ENCODE measurements at places on chromosomes 2 and 18.

- no peak for DNase-seq
Measured at GRCh38 chr2:159153463-159153862, 133.0 kb downstream of the WDSUB1 start.

- no peak for DNase-seq
Measured at GRCh38 chr2:10234013-10234306, 68.7 kb upstream of the HPCAL1 start.

DNA sequence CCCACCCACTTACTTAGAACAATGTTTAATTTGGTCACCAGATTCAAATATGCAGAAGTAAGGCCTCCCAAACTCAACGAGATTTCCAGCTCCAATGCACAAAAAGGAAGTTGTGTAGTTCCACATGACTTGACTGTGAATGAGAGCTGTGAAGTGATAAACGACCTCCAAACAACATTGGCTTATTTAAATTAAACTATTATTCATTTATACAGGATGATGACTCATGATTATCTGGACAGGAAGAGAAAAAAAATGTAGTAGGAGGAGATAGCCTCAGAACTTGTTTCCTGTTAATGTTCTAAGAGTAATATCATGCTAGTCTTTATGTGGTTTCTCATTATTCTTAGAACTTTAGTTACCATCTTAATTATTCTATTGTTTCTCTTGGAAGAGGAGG is 237.3 kb downstream of the C1D start:
- DNase-seq: no peak

GRCh38 chr2:200702646-200703118 is 109.0 kb upstream of the BZW1 start:
- no peak for DNase-seq

- no peak for DNase-seq
Measured at GRCh38 chr18:43825768-43826167, 548.5 kb upstream of the SYT4 start.

DNA sequence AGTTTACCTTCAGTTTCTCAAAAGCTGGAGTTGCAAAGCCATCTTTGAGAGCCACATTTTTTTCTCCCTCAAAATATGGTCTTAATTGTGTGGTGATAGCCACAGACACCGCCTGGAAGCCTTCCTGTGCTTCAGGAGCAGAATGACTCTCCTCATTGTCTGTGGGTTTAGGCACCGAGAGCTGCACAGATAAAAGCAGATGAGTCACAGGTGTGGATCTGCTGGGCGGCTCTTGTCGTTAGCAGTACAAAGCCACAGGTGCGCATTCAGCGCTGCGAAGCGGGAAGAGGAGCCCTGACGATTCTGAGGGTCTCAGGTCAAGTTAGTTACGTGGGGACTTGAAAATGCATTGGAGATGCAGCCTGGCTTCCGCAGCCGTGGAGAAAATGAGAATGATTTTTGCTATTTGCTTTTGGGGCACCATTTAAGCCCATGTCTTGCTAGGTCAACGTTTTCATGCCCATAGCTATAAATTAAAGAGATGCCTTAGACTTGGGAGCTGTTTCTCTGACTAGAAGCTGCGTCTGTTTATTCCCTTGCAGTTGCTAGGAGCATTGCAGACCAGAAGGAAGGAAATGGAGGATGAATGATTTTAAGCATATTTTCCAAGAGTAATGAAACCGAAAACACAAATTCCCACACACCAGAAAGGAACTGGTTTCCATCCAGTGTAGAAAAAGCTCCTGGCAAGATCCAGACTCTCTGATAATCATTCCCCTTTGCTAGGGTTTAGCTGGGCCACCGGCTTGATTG is 51.5 kb downstream of the KLHL29 start:
- DNase-seq: no peak

GRCh38 chr2:231614559-231615057 is 21.9 kb downstream of the TEX44 start:
- no peak for DNase-seq

- no peak for DNase-seq
Measured at GRCh38 chr2:207040696-207041095, 101.4 kb downstream of the CPO start.

GRCh38 chr18:55858661-55859515 is 270.9 kb upstream of the TCF4 start:
- DNase-seq: no peak

GRCh38 chr2:69304656-69305055 is 82.4 kb downstream of the GFPT1 start:
- DNase-seq: no peak

DNA sequence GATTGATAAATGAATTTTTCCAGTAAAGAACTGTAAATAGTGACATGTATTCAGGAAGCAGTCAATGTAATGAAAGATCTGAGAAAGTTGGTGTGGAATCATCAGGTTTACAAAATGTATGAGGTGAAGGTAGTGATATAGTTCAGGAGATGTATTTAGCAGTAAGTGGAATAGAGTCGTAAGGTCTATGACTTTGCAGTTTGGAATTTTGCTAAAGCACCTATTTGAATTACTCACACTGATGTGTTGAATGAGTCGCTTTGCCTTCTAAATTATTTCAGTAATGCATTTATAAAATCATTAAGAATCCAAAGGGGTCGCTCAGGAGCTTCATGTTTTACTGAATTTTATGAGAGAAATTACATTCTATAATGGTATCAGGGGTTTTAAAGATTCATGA is 713.7 kb downstream of the DSC3 start:
- no peak for DNase-seq

DNA sequence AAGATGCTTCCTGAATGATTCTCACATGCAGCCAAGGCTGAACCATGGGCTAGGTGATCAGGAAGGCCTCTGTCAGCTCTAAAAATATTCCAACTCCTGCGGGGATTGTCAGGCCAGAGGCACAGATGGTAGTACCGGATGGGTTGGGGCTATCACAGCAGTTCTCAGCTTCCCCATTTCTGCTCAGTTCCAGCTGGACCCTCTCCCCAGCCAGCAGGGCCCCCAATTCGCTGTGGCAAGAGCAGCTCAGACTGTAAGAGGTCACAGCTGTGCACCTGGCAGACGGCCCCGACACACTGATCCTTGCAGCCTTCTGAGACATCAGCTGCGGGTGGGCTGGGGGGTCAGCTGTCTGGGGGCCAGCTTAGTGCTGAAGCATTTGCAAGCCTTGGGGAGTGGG is 43.6 kb upstream of the TCF7L1 start:
- no peak for DNase-seq

- peak; percentile 87 for DNase-seq
Measured at GRCh38 chr2:10382354-10383061, 65.6 kb downstream of the ODC1 start.

All from MV-4-11 (cell line).